ENCODE measurements at places on chromosomes 1 and 21.

DNA sequence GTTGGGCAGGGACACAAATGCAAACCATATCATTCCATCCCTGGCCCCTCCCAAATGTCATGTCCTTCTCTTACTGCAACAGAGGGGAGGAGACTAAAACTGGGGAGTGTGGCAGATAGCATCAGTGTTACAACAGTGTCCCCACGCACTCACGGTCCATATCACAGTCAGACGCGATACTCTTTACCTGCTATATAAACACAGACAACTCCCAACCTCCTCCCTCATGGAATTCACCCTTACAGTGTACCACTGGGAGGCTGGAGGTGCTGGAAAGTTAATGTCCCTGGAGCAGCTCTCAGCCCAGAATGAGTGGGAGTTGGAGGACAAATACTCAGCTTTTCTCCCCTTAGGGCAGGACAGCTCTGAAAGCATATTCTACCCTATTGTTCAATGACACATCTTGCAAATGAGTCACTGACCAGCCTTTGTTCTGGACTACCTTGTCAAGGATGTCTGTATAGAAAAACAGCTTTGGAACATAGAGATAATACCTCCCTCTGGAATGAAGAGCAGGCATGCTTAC lies 445.9 kb downstream of the SETD4 start:
- no peak for DNase-seq

DNA sequence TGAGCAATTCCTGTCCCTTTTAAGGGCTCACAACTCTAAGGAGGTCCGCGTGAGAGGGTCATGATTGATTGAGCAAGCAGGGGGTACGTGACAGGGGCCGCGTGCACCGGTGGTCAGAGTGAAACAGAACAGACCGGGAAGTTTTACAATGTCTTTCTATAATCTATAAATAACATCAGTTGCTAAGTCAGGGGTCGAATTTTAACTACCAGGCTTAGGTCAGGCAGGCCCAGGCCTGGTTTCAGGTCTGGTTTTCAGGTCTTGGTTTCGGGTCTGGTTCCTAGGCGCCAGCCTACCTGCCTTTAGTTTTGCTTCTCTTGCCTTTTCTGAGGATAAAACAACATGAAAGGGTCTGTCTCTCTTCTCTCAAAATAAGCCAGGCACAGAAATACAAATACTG lies 476.0 kb upstream of the CAMK1G start:
- DNase-seq: no peak

- no peak for DNase-seq
These were observed 55.1 kb downstream of the RGS13 start for GRCh38 chr1:192691041-192691440.

GRCh38 chr21:29418813-29419212 lies 120.1 kb downstream of the BACH1 start:
- no peak for DNase-seq

DNA sequence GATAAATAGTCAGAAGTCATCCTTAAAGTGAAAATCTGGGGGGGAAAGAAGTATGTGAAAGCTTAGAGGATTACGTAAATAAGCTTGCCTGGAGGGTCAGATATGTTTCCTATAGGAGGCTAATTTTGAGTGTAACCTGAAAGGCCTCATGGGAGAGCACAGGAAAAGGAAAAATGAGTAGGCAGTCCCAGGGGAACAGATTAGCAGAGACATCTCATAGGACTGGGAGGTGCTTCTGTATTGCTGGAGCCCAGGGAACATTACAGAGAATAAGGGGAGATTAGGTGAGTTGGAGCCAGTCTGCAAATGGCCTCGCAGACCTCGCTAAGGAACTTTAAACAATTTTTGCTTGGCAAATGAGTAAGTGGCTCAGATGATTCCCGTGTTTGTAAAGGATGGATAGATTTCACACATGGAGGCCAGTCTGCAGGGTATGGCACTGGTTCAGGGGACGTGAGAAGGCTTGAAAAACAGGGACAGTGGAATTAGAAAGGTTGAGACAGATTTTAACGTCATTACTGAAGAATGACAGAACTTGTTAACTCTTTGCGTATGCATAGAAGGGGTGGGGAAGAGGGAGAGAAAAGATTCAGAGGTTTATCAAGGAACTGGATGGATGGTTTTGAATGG lies 149.1 kb downstream of the GREM2 start:
- no peak for DNase-seq

DNA sequence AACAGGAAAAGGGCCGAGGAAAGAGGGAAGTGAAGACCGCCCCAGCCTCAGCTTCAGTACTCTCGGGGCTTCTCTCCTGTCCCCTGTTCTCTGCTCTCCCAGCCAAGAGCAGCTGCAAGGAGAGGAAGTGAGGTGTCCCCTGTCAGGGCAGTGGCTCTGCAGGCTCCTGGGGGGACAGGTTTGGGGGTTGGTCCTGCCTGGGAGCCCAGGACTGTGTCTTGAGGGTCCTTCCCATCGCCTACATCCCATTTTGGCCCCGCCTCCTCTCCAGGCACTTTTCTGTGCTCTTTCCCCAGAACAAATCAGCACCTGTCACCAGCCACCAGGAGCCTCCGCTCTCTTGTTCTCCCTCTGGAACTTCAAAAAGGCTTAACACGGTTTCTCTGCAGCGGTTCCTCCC lies 82.6 kb downstream of the VWA5B1 start:
- DNase-seq: no peak

DNA sequence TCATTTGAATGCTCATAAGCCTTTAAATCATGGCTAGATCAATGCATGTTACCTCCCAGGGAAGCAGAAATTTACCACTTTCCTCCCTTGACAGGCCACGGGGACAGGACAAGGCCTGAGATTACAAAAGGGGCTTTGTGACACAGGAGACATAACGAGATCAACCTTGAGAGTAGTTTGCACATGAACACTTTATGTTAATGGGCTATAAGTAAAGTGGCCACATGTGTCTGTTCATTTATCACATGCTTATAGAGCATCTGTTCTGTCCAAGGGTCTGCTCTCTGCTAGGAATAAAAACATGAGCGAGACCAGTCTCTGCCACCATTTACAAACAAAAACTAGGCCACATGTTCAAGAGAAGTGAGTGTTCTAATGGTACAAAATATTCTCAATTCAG lies 144.1 kb upstream of the C8B start:
- no peak for DNase-seq
